ENCODE measurements at places on chromosomes 16 and 17.

DNA sequence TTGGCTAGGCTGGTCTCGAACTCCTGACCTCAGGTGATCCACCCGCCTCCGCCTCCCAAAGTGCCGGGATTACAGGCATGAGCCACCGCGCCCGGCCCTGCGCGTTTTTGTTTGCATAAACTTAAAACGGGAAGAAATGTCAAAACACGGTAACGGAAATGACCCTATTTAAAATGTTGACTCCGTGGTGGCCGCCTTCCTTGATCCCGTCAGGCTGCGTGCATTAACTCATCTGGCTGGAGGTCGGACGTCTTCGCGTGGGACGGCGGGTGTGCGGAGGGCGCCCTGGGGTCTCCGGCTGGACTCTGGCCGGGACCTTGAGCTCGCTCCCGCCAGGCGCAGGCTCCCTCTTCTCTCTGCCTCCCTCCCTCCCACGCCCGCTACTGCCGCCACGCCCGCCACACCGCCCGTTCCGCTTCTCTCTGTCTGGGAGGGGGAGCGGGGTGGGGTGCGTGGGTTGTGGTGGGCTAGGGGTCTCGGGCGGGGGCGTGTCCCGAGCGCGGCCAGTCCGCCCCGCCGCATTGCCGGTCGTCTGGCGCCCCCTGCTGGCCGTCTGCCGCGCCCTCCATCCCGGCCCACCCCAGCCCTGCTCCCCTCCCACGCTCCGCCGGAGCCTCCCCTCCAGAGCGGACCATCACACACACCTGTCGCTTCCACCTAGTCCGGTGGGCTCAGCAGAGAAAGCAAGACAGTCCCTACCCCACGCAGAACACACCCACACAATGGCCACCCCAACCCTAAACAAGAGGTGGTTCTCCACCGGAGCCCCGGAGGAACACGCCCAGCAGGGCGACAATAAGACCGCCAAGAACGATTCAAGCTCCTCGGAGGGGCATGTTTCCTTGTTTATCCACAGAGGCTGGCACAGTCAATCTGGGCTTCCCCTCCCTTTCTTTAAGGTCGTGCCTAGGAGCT is 1.2 kb upstream of the CCDC42 start:
- peak; percentile 84 for DNase-seq

- DNase-seq: no peak
Measured at GRCh38 chr17:76670020-76670717, 26.6 kb upstream of the ST6GALNAC1 start.

GRCh38 chr17:30337393-30337999 is 3.6 kb upstream of the TMIGD1 start:
- DNase-seq: no peak

DNA sequence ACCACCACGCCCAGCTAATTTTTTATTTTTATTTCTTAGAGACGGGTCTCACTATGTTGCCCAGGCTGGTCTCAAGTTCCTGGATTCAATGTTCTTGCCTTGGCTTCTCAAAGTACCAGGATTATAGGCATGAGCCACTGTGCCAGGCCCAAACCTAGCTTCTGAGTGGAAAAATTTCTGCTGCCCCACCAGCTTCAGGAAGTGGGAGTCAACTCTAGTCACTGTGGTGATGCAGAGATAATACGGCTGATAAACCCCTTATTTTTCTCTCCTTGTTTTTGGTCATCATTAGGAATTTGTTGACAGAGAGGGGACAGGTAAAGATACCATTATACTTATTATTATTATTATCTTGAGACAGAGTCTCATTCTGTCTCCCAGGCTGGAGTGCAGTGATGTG is 27.8 kb upstream of the PHOSPHO1 start:
- no peak for DNase-seq

DNA sequence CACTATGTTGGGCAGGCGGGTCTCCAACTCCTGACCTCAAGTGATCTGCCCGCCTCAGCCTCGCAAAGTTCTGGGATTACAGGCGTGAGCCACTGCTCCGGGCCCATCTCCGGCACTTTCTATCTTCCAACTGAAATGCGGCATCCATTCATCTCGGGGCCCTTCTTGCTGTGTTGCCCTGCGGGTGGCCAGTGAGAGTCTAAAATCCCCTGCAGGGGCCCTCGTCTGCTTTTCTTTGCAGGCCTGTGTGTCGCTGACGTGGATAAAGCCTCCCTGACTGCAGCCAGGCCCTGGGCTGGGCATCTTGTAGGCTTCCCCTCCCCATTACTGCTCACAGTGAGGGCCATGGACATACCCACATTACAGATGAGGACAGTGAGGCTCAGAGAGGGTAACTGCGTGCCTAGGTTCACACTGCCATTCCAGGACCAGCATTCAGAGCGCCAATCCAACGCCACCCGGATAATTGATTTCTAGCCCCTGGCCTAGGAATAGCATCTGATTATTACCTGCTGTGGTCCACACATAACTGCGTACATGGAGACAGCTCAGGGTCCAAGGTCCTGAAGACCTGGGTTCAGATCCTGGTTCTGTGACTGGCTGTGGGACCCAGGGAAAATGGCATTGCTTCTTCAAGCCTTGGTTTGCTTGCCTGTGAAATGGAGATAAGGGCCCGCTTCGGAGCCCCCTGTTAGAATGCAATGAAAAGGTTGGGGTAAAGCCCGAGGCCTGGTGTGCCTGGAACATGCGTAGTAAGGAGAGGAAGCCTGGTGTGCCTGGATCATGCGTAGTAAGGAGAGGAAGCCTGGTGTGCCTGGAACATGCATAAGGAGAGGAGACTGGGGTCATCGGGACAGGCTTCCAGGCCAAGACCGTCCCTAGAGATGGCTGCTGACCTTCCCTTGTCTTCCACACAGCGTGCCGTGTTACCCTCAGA is 25.0 kb downstream of the CRISPLD2 start:
- no peak for DNase-seq

DNA sequence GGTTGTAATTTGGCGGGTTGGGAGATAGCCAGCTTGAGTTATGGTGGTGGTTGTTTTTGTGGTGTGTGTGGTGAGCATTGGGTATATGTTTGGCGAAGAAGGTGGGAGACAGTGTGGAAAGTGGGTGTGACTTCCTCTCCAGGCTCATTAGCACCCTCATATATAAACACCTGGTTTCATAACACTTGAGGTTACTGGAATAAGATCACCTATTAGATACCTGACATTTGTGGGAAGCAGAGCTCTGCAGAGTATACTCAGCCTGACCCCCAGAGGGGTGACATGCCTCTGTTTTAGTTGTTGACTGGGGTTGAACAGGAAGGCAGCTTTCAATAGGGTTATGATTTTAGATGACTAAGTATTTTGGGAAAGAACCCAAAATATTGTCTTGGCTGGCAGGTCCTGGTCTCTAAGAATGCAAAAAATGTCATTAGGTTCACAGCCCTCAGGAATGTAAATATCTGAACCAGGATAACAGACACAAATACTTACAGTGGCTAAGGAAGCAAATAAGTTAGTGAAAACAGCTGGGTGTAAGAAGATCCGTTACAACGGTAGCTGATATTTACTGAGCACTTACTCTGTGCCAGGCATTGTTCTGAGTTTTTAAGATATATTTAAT is 18.3 kb upstream of the EFCAB13 start:
- peak; percentile 92 for DNase-seq

- peak; percentile 9 for DNase-seq
Measured at GRCh38 chr16:67013233-67013822, 15.6 kb upstream of the CBFB start.

DNA sequence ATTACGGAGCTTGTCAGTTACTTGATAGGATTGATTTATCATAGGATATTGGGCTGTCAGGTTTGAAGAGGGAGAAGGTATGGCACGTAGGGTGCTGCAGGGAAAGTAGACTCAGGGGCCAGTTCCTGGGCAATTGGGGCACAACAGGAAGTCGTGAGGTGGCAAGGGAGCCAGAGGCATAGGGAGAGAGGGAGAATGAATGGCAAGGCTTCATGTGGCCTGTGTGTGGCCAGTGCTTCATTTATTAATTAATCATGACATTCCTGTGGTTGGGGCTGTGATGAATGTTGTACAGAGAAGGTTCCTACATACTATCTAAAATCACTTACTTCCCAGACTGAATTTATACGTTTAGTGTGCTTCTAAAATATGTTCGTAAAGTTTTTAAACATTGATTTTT is 19.3 kb downstream of the MFSD11 start:
- peak; percentile 39 for DNase-seq

- DNase-seq: no peak
Measured at GRCh38 chr17:79948406-79948944, 87.2 kb downstream of the TBC1D16 start.

DNA sequence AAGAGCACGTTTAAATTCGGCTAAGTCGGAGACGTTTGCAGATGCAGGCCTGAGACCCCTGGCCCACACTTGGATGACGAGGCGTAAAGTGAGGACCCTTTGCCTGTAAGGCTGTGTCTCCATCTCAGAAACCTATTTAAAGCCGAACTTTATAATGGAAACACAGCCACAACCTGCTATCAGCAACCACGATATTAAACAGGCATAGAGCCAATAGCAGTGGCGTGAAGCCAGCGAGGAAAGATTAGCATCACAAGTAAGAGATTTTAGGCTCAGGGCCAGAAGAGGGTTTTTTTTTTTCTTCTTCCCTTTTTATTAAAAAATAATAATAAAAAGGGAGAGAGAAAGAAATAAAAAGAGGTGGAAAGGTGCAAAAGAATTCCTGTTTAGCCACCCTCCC is 111.3 kb upstream of the NOL11 start:
- DNase-seq: peak; percentile 67
